ENCODE measurements at places on chromosomes 13 and 19.

- no peak for DNase-seq
These were observed 240.5 kb downstream of the SLC7A1 start for GRCh38 chr13:29355029-29355428.

DNA sequence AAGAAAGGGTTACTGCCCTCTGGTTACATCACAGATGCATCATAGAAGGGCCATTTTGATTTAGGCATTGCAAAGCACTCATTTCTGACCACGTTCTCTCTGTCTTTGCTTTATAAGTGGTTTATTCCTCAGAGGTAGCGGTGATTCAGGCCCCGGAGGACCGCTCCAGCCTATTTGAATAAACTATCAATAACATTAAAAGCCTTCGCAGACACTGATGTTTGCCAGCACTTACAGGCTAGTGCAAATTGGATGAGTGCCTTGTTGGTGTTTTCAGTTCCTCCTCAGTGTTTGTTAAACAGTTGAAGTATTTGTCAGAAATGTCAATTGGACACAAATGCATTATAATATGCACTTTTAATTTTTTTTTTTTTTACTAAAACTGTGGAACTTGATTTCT is 120.2 kb downstream of the RXFP2 start:
- no peak for DNase-seq

- DNase-seq, result no peak
These were observed 373.5 kb downstream of the KCTD12 start for GRCh38 chr13:76512721-76513145.

DNA sequence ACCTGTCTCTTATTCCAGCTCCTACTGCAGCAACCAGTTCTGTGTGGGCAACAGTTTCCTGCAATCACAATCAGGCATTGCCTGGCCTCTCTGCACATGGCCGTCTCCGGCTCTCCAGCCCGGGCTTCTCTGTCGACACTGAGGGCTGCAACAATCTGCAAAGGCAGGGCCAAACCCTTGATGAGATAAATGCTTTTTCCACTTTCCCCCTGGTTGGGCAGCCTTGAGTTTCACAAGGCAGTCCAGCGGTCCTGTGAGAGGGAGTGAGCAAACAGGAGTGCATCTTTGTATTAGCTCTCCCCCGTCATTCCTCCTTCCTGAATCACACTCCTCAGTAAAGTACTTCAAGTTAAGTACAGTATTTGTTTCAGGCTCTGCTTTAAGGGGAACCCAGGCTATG is 40.7 kb upstream of the VWA8 start:
- no peak for DNase-seq

GRCh38 chr19:53461866-53462265 is 5.7 kb upstream of the ZNF813 start:
- DNase-seq, result no peak
